ENCODE measurements at places on chromosomes 4 and X.

GRCh38 chr4:38411092-38411491 lies 252.9 kb upstream of the KLF3 start:
- DNase-seq: no peak

DNA sequence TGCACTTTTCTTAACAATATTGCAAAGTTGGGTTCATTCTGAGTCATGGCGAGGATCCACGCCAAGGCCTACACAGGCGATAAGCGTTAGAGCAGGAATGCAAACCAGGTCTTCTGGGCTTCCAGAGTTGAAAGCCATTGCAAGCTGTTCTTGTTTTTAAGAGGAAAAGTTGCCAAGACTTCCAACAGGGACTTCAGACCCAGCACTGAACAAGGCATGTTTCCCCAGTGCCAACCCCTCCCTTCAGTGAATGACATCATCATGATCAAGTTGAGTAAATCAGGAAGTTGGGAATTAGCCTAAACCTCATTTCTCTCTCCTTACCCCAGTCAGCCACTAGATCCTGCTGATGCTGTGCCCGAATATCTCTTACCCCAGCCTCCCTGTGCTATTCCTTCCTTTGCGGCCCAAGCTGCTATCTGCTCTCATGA lies 355.1 kb downstream of the HS3ST1 start:
- DNase-seq: no peak

- DNase-seq: no peak
These were observed 1.2 kb downstream of the MGST2 start for GRCh38 chr4:139666735-139667281.

DNA sequence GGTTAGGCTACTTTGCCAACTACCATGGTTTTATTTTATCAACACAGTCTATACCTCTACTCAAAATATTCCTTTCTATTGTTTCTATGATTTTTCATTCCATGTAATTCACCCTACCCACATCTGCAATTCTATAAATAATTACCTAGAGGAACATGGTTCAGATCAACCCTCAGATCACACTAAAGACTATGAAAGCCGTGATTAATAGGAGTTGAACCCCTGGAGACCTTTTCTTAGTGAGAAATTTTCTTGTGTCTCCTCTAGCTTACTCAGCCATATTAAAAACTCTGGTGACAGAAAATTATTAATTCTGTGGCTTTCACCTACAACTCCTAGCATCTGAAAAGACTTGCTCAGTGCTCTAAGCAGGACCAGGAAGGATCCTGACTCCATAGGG lies 38.5 kb upstream of the CXXC4 start:
- no peak for DNase-seq

GRCh38 chrX:118974088-118974907 lies at the start of gene LONRF3:
Gene LONRF3, plus strand, starts transcription at chrX:118974618. Its CDS starts 163 bp downstream, at chrX:118974781.
- no peak for DNase-seq

- DNase-seq: no peak
These were observed 99.2 kb upstream of the TENM3 start for GRCh38 chr4:182143822-182144625.

GRCh38 chrX:54891573-54891972 lies 29.1 kb upstream of the TRO start:
- DNase-seq: no peak

GRCh38 chrX:150197388-150197787 lies 165.7 kb upstream of the MAMLD1 start:
- no peak for DNase-seq

DNA sequence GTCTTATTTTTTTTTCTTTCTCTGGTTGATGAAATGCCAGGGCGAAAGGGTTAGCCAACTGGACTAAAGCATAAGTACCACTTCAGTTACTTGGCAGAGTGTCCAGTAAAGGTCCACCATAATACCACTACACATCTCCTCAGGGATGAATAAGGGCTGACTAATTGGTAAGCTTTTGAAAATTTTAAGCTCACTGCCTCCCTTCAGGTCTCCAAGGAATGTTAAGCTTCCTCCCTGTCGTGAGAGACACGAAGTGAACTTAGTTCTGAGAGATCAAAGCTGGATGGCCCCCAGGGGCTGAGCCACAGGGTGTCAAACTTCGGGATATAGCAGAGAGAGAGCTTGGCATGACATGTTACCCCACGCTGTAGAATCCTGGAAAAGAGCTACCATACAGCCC lies 111.4 kb downstream of the VSIG4 start:
- DNase-seq: no peak

DNA sequence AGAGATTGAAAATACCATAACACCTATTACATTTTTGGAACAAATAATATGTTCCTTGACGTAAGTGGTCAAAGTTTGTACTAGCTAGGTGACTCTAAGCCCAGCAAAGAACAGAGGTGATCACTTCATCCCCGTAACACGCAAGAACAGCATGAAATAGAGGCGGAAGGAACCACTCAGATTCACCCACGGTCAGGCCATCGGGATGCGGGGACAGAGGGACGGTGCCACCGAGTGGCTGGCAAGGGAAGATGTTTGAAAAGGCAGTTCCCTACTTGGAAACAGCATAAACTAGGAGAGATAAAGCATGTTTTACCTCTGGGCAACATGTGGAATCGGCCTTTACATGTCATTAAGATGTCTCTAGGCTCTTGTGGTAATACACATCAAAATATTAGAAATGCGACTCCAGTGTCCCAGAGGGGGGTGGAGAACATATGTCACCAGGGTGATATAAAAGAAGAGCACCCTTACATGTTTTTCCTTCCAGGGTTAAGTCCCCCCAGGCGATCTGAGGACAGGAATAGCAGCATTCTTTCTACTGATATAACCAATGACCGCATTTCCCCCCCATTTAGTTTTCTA lies 84.0 kb downstream of the PHKA2 start:
- DNase-seq: no peak

DNA sequence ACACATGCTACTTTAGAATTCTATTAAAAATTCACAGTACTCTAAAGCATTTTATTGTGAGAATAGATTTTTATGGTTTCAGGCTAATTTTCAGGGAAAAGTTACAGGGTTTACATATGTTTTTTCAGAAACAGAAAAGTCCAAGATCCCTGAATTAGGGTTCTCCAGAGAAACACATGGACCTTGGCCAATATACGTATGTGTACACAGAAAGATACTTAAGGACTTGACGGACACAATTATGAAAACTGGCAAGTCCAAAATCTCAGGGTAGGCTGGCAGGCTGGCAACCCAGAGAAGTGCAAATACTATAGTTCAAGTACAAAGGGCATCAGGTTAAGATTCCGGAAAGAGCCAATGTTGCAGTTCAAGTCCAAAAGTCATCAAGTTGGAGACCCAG lies 1897.8 kb upstream of the PCDH10 start:
- no peak for DNase-seq

- no peak for DNase-seq
These were observed 93.3 kb downstream of the AKAP4 start for GRCh38 chrX:50107470-50107869.

DNA sequence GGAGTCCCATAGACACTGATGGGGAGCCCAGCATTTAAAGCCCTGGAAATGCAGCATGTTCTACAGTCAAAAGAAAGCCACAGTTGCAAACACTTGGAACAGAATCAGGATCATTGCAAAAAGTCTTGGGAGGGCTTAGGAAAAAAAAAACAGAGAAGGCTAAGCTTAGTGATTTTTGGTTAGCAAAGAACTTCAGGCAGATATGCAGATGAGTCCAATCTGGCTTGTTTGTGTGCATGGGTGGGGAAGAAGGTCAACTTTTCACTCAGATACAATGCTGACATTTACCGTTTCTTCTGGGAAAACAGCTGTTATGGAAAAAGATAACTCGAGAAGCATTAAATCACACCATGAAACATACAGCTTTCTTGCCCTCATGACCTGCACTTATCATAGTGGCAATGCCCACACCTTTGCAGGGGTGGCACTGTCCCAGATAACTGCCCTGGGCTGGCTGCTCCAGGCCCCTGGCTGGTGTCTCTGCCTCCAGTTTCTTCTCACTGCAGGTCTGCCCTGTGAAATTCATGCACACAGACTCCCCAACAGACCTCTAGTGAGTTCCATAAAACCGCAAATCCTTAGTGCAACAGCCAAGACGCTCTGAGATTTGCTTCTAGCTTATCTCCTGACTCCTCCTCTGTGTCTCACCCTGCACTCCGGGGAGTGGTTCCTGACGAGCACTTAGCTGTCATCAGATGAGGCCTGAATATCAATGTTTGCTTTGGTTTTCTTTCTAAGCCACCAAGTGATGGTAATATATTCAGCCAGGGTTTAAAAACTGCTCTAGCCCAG lies 99.2 kb downstream of the DRD5 start:
- no peak for DNase-seq

GRCh38 chrX:154419688-154420401 lies 8.5 kb downstream of the TAFAZZIN start:
- no peak for DNase-seq

DNA sequence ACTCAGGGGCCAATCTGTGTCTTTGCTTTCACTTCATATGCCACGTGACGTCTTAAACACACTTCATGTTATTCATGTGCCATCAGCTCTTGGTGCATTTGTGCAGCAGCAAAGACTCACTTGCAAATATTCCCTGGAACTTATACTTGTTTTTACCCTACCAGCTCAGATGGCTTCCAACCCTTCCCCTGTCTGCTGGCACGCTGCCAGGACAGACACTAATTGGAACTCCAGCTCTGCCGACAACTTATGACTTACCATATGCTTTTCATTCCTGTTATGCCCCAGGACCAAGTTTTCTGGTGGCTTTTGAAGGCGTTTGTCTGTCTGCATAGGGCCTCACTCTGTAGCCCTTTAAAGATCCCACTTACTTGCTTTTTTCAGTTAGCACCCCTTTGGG lies 261.7 kb upstream of the GNPDA2 start:
- DNase-seq: no peak

DNA sequence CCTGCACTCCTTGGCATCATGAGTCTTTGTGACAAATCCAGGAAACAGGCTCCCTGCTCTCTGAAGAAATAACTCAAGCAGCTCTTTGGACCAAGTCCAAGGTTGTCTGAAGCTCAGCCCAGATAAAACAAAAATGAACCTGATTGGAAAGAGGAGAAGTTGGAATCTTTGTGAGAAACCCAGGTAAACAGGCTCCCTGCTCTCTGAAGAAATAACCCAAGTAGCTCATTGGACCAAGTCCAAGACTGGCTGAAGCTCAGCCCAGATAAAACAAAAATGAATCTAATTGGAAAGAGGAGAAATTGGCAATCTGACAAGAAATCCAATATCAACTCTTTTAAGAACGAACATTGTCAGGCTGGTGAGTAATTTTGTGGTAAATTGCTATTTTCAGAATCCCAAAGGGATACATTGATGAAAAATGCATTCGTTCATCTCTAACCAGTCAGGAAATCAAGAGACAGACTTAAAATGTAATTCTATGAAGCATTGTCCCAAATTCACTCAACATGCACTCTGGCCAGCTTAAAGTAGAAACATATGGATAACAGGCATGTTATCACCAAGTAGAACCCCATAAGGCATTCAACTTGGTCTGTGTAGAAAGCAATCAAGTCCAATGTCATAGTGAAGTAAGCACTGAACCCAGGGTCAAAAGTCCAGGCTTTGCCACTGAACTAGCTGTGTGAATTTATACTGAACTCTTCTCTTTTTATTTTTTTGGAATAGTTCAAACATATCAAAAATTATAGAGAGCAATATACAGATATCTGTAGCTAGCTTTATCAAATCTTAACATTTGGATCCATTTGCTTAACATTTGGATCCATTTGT lies 16.8 kb upstream of the NFXL1 start:
- no peak for DNase-seq

- no peak for DNase-seq
These were observed 1.3 kb downstream of the LPAR4 start for GRCh38 chrX:78748846-78749245.

DNA sequence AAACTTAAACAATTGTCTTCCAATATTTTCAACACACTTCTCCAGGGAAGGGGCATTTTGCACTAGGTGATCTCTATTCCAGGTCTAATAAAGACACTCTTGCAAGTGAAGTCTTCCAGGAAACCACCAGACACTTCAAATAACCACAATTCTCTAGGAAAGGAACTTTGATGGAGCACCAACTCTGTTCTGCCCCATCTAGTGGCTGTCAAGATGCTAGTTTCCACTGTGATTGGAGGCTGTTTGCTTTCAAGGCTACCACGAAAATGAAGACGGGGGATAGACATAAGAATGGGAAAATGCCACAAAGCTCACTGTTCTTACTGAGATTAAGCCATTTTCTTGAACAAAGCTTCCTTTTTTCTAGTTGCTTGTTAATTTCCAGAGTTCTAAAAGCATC lies 100.6 kb upstream of the F9 start:
- no peak for DNase-seq

- DNase-seq: no peak
These were observed 1592.9 kb upstream of the TENM3 start for GRCh38 chr4:180650273-180650672.

DNA sequence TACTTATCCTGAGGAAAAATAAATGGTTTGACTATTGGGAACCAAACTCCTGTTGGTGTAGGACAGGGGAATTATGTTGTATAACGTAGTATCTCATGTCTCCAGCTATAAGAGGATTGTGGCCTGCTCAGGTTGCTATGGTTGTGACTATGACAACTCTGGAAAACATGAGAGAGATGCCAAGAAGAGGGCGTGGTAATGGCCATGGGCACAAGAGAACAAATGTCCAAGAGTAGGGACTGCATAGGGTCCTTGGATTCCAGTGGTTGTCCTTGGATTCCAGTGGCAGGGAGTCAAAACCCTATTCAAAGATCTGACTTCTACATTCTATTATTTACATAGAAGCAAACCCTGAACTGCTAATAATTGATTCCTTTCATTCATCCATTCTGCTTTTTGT lies 6.8 kb upstream of the MOB1B start:
- no peak for DNase-seq

- DNase-seq: no peak
These were observed 5.3 kb downstream of the PLXNB3 start for GRCh38 chrX:153769158-153769864.

GRCh38 chr4:15238720-15239119 lies 189.1 kb upstream of the C1QTNF7 start:
- no peak for DNase-seq

DNA sequence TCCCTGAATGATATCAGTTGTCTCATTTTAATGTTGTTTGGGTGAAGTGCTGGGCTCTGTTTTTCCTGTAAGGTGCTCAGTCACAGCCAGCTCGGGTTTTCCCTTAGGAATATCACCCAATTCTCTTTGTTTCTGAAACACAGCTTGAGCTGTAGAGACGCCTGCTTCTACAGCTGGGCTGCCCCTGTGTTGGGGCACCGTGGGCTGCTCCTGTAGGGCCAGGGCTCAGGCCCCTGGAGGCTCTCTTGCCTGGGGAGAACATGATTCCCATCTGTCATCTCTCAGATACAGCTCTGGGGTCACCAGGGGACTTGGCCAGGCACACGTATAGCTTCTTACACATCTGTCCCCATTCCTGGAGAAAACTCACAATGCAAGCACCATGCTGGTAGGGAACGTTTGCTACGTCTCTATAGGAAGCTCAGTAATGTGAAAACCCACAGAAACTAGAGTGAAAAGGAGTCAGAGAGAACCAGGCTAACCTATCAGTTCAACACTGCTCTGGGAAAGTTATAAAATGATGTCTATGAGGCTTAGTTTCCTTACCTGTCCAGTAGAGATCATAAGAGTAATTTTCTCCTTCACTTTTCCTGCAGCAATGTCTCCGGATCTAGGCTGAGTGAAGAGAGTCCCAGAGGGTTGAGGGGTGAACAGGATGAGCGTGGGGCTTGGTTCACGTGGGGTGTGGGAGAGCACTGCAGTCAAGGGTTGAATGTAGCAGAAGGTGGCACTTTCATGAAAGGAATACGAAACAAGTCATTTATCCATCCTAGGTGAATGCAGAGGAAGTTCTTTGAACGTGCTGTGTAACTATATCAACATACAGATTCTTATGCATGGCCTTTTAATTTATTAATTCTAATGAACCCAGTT lies 14.5 kb downstream of the FHDC1 start:
- no peak for DNase-seq

- no peak for DNase-seq
These were observed 64.0 kb upstream of the FGF13 start for GRCh38 chrX:138775517-138775916.
